Endothelial cell of umbilical vein (primary cell): ENCODE measurements at places on chromosomes 4 and X. TPM values are rescaled to one million over a fixed set of nuclear protein-coding genes. Genes with fewer than 3 reads are reported as not detected.
A peak's percentile ranks its signal among the peaks of the same experiment; 100 is the strongest.

Gene PCDH18
- 1.4 and 2.2 TPM in 2 replicates for polyA plus RNA-seq

Gene ZNF827
- 18.5 and 23.7 TPM in 2 replicates for polyA plus RNA-seq

Gene PABPC1L2A
- not detected in 2 replicates for polyA plus RNA-seq

Gene ARMCX1
- polyA plus RNA-seq, result 8.8 and 11.0 TPM in 2 replicates

- peaks cover 15% of the 10 kb centered on the region for H3K4me1 ChIP-seq
- no peak overlapping the region for H3K4me3 ChIP-seq
- H3K36me3 ChIP-seq, result no peaks in the 10 kb centered on the region
These were observed 41.4 kb upstream of the USP9X start for GRCh38 chrX:41043674-41044345.

- H3K4me1 ChIP-seq, result peaks cover 13% of the 10 kb centered on the region
- no peaks in the 10 kb centered on the region for H3K36me3 ChIP-seq
- H3K4me3 ChIP-seq, result peak overlapping the region; percentile 85
- peak overlapping the region; percentile 51 for H3K27ac ChIP-seq
These were observed 539 bp upstream of the CHIC1 start for GRCh38 chrX:73562458-73562857.

GRCh38 chr4:3314706-3315260 is 22.0 kb downstream of the RGS12 start:
- no peak overlapping the region for H3K4me3 ChIP-seq
- H3K27me3 ChIP-seq, result no peaks in the 10 kb centered on the region
- H3K27ac ChIP-seq, result no peak overlapping the region
- DNase-seq, result no peak
- H3K36me3 ChIP-seq, result peaks cover 20% of the 10 kb centered on the region

- H3K27me3 ChIP-seq, result no peaks in the 10 kb centered on the region
- DNase-seq, result no peak
- H3K36me3 ChIP-seq, result no peaks in the 10 kb centered on the region
- H3K27ac ChIP-seq, result no peak overlapping the region
These were observed 288.0 kb downstream of the SH2D1A start for GRCh38 chrX:124634363-124634762.

DNA sequence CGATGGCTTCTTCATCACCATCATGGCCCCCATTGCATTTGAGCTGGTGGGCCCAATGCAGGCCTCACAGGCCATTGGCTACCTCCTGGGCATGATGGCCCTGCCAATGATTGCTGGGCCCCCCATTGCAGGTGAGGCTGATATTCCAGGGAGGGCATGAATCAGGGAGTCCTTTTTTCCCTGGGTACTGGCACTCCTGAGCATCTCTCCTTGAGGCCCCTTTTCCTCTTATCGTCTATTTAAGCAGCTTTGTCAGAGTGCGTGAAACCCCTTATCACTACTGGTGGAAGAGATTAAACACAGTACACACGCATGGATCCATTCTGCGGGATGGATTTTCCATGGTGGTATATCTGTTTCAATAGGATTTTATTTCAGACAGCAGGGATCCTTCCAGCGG is 85.1 kb downstream of the RLIM start:
- no peak overlapping the region for H3K27ac ChIP-seq
- no peak for DNase-seq
- no peaks in the 10 kb centered on the region for H3K4me1 ChIP-seq
- no peaks in the 10 kb centered on the region for H3K27me3 ChIP-seq
- H3K36me3 ChIP-seq, result no peaks in the 10 kb centered on the region
- no peak overlapping the region for H3K4me3 ChIP-seq

GRCh38 chr4:182881914-182882313 is 35.3 kb downstream of the DCTD start:
- H3K27me3 ChIP-seq, result no peaks in the 10 kb centered on the region
- H3K27ac ChIP-seq, result no peak overlapping the region
- H3K4me1 ChIP-seq, result no peaks in the 10 kb centered on the region
- H3K4me3 ChIP-seq, result no peak overlapping the region

GRCh38 chrX:41449615-41450014 is 2.5 kb downstream of the NYX start:
- H3K27ac ChIP-seq, result no peak overlapping the region
- no peaks in the 10 kb centered on the region for H3K36me3 ChIP-seq
- DNase-seq, result peak; percentile 6
- H3K4me1 ChIP-seq, result peaks cover 2% of the 10 kb centered on the region
- no peaks in the 10 kb centered on the region for H3K27me3 ChIP-seq

GRCh38 chrX:44039556-44039955 is 66.4 kb upstream of the NDP start:
- DNase-seq, result no peak
- H3K27me3 ChIP-seq, result no peaks in the 10 kb centered on the region
- no peak overlapping the region for H3K27ac ChIP-seq
- H3K36me3 ChIP-seq, result no peaks in the 10 kb centered on the region
- no peak overlapping the region for H3K4me3 ChIP-seq
- H3K4me1 ChIP-seq, result peaks cover 10% of the 10 kb centered on the region

DNA sequence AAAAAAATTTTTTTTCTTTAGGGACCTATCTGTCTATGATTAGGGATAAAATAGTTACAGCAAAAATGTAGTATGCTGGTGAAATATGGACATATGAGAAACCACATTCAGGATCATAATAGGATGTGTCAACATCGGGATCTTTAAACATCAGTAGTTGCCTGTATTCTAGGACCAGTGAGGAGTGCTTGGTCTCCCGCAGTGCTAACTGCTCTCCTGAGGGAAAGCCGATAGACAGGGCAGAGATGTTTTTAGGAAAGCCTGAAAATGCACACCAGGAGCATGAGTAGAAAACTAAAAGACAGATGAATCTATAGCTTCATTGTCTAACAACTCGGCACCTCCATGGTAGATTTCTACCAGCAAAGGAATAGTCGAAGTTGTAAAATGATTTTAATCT is 178.1 kb upstream of the SMIM31 start:
- H3K4me3 ChIP-seq, result no peak overlapping the region
- no peak for DNase-seq
- no peaks in the 10 kb centered on the region for H3K27me3 ChIP-seq
- H3K36me3 ChIP-seq, result no peaks in the 10 kb centered on the region
- H3K27ac ChIP-seq, result no peak overlapping the region
- H3K4me1 ChIP-seq, result no peaks in the 10 kb centered on the region

DNA sequence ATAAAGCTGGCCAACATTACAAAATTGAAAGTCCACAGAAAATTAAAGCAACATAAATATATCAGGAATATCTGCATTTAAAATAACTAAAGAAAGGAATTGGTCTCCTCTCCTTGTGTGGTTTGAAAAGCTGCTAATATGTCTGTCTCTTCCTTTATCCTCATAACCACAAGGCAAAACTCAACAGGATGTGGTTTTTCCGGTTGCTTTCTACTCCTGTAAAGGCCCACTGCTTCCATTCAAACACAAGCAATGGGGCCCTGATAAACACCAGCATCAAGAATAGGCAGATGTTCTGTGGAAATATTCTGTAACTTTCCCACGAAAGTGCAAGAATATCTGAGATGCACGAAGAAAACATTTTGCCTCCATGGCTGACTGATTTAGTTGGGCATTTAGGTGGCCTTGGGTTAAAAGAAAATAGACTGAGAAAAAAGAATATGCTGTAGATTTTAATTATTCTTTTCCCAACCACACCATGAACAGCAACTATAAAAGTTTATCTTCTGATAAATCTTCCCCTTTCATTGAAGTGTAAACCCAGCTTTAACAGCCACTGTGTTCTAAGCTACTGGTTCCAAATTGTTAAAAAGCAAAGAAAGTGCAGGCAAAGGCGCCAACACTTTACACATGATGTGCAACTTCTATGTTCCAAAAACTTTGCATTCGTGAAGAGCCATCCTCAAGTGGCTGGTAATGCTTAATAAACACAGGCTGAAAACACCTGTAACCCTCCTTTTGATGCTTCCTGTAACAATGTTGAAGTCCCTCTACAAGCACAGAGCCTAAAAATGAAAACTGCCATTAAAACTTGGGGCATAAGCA is 50.5 kb upstream of the NDST3 start:
- H3K4me1 ChIP-seq, result no peaks in the 10 kb centered on the region
- H3K4me3 ChIP-seq, result no peak overlapping the region
- no peak for DNase-seq
- H3K27ac ChIP-seq, result no peak overlapping the region
- no peaks in the 10 kb centered on the region for H3K27me3 ChIP-seq

- H3K27me3 ChIP-seq, result no peaks in the 10 kb centered on the region
- no peak overlapping the region for H3K4me3 ChIP-seq
- no peaks in the 10 kb centered on the region for H3K36me3 ChIP-seq
- no peak overlapping the region for H3K27ac ChIP-seq
These were observed 229.6 kb upstream of the DIAPH2 start for GRCh38 chrX:96455078-96455477.

GRCh38 chrX:106170318-106170717 is 2.2 kb downstream of the PWWP3B start:
- no peak overlapping the region for H3K4me3 ChIP-seq
- no peak overlapping the region for H3K27ac ChIP-seq
- H3K36me3 ChIP-seq, result no peaks in the 10 kb centered on the region
- DNase-seq, result no peak
- H3K27me3 ChIP-seq, result no peaks in the 10 kb centered on the region

- no peak for DNase-seq
- H3K4me1 ChIP-seq, result no peaks in the 10 kb centered on the region
- H3K27me3 ChIP-seq, result no peaks in the 10 kb centered on the region
These were observed 1273.0 kb downstream of the RAPGEF2 start for GRCh38 chr4:160375772-160376452.

GRCh38 chr4:23333946-23334878 is 555.6 kb downstream of the PPARGC1A start:
- no peak for DNase-seq
- no peaks in the 10 kb centered on the region for H3K4me1 ChIP-seq
- H3K27me3 ChIP-seq, result no peaks in the 10 kb centered on the region
- H3K4me3 ChIP-seq, result no peak overlapping the region

GRCh38 chrX:20352504-20352903 is 85.8 kb upstream of the RPS6KA3 start:
- no peaks in the 10 kb centered on the region for H3K4me1 ChIP-seq
- no peaks in the 10 kb centered on the region for H3K36me3 ChIP-seq
- no peaks in the 10 kb centered on the region for H3K27me3 ChIP-seq
- no peak overlapping the region for H3K4me3 ChIP-seq
